ENCODE measurements at places on chromosomes 3 and 15.
A peak's percentile ranks its signal among the peaks of the same experiment; 100 is the strongest.

DNA sequence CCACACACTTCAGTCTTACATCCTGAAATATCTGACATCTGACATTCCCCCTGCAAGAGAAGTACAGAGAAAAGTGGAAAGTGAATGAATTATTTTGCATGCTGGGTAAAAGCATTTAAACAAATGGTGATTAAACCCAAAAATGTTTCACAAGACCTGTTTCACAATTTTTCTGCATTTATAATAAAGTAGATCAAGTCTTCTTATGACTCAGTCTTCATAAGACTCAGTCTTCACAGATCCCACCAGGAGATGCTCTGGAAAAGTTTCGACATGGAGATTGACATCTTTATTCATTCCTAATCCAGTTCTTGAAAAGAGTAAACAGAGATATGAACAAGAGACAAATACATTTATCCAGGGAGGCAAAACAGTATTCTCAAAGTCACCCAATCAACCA lies 13.2 kb upstream of the EDC3 start:
- no peak for DNase-seq

GRCh38 chr15:56963126-56963525 lies 44.7 kb downstream of the TCF12 start:
- no peak for DNase-seq

GRCh38 chr15:34994925-34995324 lies 6.8 kb upstream of the ZNF770 start:
- DNase-seq = no peak

GRCh38 chr3:115652738-115653137 lies 29.4 kb downstream of the GAP43 start:
- no peak for DNase-seq

DNA sequence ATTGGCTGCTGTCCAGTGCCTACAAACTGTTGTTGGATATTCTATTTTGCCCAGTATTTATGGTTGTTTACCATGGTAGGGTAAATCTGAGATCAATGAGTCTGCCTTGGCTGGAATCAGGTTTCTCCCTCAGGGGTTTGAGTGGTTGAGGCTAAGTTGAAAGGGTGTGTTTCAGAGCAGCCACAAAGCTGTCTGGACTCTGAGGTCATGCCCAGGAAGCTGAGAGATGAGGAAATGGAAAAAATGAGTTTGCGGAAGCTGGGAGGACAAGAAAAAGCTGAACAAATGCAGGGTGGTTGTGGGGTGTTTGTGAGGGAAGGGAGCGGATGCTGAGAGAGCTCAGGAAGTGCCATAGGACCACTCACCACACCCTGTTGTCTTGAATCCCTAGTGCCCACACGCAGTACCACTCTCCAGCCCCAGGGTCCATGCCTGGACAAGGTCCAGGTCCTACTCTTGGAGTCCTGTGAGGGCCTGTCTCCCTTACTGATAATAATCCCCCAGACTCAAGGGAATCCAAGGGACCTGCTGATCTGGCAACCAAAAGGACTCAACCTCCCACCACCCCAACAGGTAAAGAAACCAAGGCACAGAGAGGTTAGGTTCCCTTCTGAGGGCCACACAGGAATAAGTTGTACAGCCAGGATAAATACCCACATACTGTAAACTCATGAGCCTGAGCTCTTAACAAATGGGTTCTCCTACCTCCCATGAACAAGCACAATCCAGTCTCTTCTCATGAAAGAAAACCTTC lies 81.6 kb downstream of the PPCDC start:
- DNase-seq = no peak

DNA sequence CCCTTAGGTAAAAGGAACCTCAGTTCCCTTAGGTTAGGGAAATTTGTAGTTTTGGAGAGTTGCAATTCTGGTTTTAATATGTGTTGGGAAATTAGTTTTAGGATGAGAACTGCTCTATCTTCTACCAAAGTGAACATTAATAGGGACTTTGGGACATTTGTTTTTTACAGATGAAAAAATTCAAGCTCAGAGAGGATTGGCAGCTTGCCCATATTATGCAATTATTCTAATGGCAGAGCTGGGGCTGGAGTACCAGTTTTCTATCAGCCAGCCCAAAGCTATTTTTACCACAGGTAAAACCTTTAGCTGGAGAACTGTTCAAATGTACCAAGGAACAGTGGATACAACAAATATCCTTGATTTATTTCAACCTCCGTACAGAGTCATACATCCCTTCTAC lies 127.0 kb downstream of the CPNE4 start:
- DNase-seq = no peak

DNA sequence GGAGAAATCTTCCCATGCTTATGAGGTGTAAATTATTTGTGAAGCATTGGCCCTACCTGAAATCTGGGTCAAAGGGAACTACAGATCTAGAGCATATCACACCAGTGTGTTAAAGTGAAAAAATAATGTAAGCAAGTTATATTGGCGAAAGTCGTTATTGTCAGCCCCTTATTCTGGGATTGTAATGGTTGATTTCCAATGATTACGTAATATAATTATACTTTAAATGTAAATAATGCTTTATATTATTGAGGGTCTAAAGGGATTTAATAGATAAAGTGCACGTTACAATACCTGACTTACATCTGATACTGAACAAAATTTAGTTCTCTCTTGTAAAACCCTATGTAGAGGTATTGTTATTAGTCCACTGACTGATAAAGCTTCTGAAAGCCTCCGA lies 101.2 kb downstream of the NEO1 start:
- no peak for DNase-seq

- no peak for DNase-seq
Observed at GRCh38 chr3:39752751-39753150, 56.7 kb upstream of the MYRIP start.

DNA sequence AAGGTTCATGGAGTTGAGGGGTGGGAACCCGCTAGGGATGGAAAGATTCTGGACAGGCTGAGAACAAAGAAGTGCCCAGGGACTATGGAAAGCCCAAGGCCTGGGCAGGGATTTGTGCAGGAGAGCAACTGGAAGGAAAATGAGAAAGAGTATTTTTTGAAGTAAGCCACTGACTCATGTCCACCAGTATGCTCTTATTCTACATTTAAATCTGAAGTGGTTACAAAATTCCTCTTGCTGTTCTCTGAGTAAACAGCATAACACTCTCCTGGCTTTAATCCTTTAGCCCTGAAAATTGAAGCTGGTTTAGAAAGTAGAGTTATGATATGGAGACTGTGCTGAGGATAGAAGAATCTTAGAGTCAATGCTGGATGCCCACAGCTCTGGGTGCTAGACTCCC lies 165.2 kb downstream of the ISL2 start:
- DNase-seq = no peak

GRCh38 chr3:66985336-66985920 lies 12.7 kb upstream of the KBTBD8 start:
- DNase-seq = no peak

GRCh38 chr3:79178471-79179180 lies 589.2 kb downstream of the ROBO1 start:
- no peak for DNase-seq

DNA sequence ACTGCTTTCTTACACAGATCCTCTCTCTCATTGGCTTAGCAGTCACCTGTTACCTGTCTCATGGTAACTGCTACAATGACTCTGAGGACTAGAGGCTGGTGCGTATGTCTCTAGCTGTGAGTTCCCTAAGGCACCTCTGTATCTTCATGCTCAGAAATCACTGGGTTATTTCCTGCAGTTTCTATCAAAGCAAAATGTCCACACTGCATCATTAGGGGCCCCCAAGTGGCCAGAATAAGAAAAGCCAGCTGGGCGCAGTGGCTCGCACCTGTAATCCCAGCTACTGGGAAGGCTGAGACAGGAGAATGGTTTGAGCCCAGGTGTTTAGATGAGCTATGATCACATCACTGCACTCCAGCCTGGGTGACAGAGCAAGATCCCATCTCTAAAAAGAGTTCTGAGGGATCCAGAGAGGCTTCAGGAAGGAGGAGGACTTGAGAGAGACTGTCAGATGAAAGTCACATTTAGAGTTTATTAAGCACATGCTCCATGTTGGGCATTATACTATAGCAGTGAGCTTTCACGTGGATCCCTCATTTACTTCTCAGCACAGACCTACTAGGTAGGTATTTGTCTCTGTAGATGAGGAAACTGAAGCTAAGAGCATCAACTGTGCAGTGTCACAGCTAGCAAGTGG lies 2.3 kb upstream of the VPS18 start:
- DNase-seq = peak; percentile 56

DNA sequence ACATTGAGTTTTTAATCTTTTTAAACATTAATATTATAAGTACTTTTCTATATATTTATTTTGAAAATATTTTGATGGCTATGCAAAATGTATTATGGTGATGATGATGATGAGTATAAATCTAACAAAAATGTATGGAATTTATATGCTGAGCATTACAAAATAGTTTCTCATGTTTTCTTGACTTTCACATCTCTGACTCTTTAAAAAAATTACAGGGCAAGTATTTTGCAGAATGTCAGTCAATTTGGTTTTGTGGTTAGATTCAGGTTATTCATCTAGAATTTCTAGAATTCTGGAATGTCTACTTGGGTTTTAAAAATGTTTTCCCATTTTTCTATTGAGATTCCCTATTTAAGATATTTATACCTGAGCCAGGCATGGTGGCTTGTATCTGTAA lies 41.7 kb upstream of the ANP32A start:
- no peak for DNase-seq

DNA sequence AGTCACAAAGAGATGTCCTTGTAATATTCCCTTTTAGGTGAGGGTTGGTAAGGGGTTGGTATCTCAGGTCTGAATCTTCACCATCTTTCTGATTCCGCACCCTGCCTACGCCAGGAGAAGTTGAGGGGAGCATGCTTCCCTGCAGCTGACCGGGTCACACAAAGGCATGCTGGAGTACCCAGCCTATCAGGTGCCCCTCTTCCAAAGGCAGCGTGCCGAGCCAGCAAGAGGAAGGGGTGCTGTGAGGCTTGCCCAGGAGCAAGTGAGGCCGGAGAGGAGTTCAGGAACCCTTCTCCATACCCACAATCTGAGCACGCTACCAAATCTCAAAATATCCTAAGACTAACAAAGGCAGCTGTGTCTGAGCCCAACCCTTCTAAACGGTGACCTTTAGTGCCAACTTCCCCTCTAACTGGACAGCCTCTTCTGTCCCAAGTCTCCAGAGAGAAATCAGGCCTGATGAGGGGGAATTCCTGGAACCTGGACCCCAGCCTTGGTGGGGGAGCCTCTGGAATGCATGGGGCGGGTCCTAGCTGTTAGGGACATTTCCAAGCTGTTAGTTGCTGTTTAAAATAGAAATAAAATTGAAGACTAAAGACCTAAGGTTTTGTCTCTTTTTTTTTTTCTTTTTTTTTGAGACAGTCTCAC lies 19.8 kb downstream of the TYRO3 start:
- no peak for DNase-seq

DNA sequence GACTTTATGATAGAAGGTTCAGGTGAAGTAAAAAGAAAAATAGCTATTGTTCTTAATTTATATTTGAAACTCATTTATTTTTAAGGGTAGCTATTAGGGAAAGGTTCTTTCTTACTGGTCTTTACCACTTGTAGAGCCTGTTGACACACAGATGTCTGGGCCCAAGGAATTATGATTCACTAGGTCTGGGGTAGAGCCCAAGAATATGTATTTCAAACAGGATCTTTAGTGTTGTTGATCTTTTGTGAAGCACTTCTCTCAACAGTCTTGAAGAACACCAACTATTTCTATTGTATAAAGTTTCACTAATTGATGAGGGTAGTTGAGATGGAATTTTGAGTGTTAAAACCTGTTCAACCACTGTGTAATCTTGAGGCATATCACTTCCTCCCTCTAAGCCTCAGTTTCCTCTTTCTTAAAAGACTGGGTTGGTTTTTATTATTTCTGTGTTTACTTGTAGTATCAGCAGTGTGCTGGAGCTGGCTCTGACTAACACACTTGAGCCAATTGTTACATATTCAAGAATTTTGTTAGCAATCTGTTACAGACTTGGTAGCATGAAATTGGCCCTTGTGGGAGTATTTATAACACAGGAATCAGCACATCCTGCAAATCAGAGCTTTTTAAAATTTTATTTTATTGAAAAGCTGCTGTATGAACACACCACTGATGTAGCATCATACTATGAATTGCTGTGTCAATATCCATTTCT lies 155.9 kb downstream of the RBMS3 start:
- no peak for DNase-seq

DNA sequence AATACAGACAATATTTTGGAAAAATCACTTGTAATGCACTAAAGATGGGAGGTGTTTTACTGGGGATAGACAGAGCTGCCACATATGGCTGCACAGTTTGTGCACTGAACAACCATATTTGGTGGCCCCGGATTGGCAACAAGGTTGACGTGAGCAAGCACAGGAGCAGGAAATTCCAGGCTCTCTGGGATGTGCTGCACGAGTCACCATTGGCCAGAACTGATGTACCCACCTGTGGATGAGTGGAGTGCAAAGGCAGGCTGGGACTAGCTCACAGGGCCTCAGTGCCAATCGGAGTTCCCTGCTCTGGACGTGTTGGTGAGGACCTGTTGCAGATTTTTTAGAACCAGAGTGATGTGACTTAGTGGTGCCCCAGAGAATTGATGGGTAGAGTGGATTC lies 42.0 kb upstream of the SCAANT1 start:
- DNase-seq = no peak

- no peak for DNase-seq
Observed at GRCh38 chr3:107641572-107642307, 119.0 kb downstream of the BBX start.

- DNase-seq = no peak
Observed at GRCh38 chr3:144096016-144096415, 124.4 kb downstream of the DIPK2A start.

DNA sequence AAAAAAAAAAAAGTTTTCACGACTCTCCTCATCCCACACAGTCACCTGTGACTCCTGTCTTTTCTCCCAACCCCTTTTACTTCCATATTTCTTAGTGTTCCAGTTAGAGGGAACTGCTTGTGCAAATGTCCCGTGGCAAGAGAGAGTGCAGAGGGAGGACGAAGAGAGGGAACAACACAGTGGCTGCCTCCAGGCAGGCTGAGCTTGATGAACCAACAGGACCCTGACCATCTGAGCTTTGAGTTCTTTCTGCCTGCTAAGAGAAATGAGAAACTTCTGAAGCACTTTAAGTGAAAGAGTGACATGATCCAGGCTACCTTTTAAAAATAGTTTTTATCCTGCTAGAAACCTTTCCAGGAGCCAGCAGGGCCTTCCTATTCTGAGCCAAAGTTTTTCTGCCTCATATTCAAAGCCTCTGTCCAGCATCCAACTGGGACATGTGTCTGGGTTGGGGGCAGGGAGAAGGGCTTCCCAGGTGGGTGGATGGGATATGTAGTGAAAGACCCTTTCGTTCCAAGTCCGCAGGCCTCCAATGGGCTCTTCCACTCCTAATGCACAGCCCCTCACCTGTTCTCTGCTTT lies 239.9 kb downstream of the OPA1 start:
- DNase-seq = no peak
